Activated CD4-positive, CD25-positive, alpha-beta regulatory T cell treated with anti-CD3 and anti-CD28 coated beads, Interleukin-2, amount 50 U/mL, for 72 hours (primary cell): ENCODE measurements at places on chromosomes 2 and 18.

DNA sequence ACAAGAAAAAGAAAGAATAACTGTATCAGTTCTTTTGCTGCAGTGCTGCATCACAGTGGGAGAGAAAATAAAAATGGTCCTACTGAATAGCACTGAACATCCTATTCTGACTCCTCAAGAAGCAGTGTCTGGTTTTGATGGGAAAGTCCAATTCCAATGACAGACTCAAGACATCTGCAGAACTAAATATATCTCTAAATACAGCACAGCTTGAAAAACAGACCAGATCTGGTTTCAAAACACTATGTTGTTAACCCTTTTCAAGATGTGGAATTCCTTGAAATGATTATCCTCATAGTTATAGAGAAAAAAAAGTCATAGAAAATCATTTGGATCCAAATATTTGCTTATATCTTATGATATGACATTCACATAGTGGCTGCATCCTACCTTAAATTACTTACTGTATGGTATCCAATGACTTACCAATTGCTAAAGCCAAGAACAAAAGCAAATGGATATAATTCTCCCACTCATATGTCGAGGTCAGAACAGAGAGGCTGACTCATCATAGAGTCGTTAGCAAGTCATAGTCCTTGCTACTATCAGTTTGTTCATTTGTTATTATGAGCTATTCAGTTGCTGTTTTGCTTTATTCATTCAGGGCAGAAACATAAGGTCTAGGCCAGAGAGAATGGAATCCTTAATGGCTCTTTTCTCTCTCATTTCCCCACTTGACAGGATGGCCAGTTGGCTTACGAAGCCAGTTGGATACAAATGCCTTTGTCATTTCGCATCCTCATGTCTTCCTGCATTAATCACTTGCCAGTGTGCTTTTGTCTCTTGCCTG lies 62.5 kb upstream of the ACVR2A start:
- no peak for DNase-seq

DNA sequence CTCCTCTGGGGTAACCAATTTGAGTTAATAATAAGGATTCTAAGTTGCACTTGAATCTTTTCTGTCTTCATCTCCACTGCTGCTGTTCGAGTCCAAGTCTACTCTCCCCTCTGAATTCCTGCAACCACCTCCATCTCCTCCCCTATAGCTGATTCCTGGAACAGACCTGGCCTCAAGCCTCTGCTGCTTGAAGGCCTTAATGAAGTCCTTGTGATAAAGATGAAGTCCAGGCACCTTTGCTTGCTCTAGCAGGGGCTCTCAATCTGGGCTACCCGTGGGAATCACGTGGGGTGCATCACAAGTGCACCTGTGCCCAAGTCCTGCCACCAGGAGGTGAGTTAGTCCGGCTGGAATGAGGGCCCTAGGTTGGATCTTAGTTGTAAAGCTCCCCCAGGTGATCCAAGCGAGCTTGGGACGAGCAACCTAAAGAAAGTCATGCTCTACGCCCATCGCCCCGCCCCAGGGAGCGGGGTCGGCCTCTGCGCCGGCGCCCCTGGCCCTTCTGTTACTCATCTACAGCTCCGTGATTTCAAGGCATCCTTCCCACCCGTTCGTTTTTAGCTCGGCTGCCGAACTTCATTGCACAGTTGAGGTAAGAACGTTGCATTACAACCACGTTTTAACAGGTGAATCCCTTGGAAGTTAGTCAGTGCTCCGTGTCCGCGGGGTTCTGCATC lies 905 bp upstream of the IAH1 start:
- DNase-seq = peak; percentile 37

- no peak for DNase-seq
Observed at GRCh38 chr2:168119515-168120141, 127.8 kb downstream of the STK39 start.

DNA sequence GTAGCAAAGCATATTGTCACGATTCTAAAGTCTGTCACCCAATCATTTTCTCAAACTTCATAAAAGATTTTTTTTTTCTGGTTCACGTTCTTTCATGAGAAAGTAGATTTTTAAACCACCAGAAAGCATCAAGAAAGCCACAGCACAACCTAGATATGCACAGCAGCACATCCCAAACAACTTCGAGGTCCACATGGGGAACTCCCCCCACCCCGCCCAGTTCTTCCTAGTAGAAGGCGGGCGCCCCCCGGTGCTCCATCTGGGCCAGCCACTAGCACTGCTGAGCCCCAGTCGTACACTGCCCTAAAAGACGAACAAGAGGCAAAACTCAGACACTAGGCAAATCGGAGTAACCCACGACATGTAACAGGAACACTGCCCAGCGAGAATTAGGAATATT lies 15.5 kb downstream of the HDLBP start:
- no peak for DNase-seq

GRCh38 chr2:100971221-100971620 lies 30.9 kb upstream of the RPL31 start:
- DNase-seq = no peak

DNA sequence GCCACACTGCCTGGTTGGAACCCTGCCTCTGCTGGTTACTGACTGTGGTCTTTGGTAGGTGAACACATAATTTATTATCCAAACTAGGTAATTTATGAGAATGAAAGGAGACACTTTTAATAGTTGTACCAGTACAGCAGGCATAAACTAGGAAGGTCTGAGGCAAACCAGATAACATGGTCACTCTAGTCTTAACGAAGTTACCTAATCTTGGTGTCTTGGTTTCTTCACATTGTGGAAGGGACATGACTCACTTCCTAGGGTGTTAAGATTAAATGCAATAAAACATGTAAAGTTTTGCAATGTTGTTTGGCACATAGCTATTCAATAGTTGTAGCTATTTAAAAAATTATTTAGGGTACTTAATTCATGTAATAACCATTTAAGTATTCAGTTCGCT lies 23.3 kb downstream of the SPTBN1 start:
- DNase-seq = no peak

DNA sequence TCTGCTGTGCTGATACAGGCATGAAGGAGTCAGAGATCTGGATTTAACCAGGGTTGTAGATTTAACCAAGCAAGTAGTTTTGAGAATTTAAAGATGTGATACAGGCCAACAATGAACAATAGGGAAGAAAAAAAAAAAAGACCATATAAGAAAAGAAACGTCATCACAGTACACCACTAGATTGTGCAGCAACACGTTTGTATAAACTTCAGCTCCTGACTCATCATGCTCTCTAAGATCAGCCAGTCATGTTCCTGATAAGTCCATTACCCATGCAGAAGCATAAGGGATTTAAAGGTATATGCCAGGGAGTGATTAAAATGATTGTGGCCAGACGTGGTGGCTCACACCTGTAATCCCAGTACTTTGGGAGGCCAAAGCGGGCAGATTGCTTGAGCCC lies 22.3 kb upstream of the ERICH2 start:
- DNase-seq = no peak

- DNase-seq = no peak
Observed at GRCh38 chr2:101617796-101618195, 79.7 kb upstream of the MAP4K4 start.

- no peak for DNase-seq
Observed at GRCh38 chr2:217858519-217859491, 144.0 kb downstream of the TNS1 start.

- no peak for DNase-seq
Observed at GRCh38 chr2:419687-420317, 131.9 kb upstream of the ALKAL2 start.

GRCh38 chr2:109563980-109564550 lies 49.7 kb downstream of the SEPTIN10 start:
- no peak for DNase-seq

DNA sequence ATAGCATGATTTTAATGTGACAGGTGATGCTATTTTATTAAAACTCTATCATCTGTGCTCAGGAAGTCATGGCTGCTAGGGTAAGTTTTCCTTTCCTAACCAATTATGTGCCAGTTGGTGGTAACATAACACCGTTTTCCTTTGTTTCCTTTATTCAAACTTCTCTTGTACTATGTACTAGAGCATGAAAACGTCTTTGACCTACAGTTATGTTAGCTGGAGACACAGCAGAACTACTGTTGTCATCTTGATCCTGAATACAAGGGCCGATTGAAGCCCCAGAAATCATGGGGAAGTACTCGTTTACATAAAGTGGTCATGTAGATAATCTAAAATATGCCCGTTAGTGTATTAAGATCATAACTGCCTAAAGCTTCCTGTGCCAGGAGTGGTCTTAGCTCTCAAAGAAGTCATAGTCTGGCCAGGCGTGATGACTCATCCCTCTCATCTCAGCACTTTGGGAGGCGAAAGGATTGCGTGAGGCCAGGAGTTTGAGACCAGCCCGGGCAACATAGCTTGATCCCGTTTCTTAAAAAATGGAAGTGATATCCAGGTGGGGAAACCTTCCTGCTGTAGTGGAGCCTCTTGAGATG lies 20.5 kb downstream of the NEDD4L start:
- DNase-seq = no peak

GRCh38 chr2:208407667-208408066 lies 1.1 kb downstream of the PTH2R start:
- DNase-seq = no peak

- DNase-seq = no peak
Observed at GRCh38 chr18:62979900-62980299, 264.6 kb downstream of the PHLPP1 start.

DNA sequence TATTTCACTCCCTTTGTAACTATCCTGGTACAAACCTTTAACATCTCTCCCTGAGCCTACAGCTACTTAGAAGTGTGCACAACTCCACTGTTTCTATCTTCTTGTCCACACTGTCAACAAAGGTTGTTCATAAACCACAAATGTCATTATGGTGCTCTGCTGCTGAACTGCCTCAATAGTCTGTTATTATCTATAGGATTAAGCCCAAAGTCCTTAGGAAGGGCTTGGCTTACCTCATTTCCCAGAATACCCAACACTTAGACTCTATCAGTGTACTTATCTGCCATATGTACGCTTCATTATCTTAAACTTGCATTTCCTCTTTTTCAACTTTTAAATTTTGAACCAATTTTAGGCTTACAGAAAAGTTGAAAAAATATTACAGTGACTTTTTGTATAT lies 94.2 kb downstream of the HNMT start:
- DNase-seq = no peak

- no peak for DNase-seq
Observed at GRCh38 chr18:21901423-21901945, 160.9 kb downstream of the MIB1 start.

- no peak for DNase-seq
Observed at GRCh38 chr18:49139766-49140165, 189.0 kb upstream of the SMAD7 start.

- DNase-seq = no peak
Observed at GRCh38 chr2:200225951-200226350, 80.5 kb upstream of the SPATS2L start.

- no peak for DNase-seq
Observed at GRCh38 chr2:58876126-58876525, 635.0 kb upstream of the FANCL start.

DNA sequence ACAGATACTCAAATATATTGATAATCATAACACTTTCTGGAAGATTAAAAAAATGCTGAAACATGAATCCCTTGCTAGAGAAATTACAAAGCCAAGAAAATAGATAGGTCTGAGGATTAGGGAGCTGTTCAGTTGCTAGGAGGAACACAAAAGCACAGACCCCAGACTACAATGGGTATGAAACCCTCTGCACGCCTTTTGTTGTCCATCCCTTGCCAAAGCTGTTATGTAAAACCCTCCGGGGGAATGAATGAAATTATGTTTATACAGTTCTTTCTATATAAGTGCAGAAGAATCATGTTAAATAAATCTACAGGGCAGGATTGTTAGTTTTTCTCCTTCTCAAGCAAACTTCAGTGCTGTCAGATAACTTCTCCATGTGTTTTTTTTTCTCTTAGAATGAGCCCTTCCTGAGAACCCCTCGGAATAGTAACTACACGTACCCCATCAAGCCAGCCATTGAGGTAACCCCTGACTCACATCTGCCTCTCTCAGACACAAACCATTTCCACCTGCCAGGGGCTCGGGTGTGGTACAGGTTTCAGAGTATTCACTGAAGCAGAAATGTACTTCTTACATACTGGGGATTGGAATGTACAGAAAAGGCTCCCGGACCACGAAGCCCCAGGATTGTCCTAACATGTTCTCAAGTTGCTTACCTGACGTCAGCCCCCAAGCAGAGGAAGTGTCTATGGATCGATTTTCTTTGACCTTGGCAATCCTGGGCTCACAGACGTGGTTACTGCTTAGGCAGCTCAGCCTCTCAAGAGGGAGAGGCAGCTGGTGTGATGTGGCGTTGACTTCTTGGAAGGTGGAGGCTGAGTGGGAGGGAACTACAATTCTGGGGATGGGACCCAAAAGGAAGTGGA lies 118.0 kb downstream of the PLB1 start:
- no peak for DNase-seq

- DNase-seq = no peak
Observed at GRCh38 chr2:71748227-71748626, 294.9 kb downstream of the DYSF start.

GRCh38 chr2:42404676-42405075 lies 43.7 kb upstream of the COX7A2L start:
- DNase-seq = no peak

GRCh38 chr2:226180281-226180884 lies 619.2 kb downstream of the IRS1 start:
- DNase-seq = no peak

DNA sequence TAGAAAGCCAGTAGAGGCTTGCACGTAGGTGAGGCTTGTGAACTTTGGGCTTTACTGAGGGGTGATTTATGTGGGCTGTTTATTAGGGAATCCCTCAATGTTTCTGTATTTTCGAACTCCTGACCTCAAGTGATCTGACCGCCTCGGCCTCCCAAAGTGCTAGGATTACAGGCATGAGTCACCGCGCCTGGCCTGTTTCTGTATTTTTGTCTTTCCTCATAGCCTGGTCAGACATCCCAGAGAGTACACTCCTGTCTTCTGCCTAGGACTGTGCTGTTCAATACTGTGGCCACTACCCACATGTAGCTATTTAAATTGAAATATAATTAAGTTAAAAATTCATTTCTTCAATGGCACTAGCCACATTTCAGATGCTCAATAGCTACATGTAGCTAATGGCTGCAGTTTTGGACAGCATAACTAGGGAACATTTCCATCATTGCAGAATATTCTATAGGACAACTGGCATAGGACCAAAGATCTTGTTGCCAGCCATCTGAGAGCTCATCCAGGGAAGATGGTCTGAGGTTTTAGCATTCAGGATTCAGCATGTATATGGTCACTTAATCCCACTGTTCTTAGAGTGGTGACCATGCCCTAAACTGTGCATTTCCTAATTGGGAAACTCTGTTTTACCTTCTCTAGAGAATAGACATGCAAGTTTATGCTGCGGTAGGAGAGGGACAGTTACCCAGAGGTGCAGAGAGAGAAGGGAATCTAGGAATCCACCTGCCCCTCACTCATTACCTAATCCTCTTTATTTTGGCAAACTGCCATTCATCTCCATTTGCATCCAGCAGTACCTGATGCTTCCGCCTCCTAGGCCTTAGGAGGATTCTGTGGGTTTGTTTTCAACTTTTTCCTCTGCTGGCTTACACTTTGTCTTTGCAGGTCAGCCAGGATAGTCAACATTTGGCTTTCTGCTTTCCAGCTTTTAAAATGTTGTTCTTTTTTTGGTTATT lies 64.4 kb downstream of the LCLAT1 start:
- no peak for DNase-seq

DNA sequence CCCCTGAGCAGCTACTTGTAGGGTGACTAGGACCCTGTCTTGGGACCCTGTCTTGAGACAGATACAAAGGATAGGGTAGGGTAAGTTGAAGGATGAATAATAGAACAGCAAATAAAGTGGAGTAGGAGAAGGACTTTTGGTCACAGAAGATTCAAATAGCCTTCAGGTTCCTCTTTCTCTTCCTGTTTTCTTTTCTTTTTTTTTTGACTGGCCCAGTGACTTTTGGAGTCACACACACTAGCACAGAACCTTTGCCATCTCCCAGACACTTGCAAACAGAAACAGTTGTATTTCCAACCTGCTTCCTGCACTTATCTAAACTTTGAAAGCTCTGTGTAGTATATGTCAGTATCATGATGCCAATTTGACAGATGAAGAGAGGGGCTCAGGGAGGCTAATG lies 108.2 kb downstream of the TDRD15 start:
- no peak for DNase-seq
